Activated CD8-positive, alpha-beta memory T cell treated with anti-CD3 and anti-CD28 coated beads, Interleukin-2, amount 10 ng/mL, durations not matched to agents 7 days and 5 days (primary cell): ENCODE measurements at places on chromosomes 11 and 22. TPM values are rescaled to one million over a fixed set of nuclear protein-coding genes. Genes with fewer than 3 reads are reported as not detected.

DNA sequence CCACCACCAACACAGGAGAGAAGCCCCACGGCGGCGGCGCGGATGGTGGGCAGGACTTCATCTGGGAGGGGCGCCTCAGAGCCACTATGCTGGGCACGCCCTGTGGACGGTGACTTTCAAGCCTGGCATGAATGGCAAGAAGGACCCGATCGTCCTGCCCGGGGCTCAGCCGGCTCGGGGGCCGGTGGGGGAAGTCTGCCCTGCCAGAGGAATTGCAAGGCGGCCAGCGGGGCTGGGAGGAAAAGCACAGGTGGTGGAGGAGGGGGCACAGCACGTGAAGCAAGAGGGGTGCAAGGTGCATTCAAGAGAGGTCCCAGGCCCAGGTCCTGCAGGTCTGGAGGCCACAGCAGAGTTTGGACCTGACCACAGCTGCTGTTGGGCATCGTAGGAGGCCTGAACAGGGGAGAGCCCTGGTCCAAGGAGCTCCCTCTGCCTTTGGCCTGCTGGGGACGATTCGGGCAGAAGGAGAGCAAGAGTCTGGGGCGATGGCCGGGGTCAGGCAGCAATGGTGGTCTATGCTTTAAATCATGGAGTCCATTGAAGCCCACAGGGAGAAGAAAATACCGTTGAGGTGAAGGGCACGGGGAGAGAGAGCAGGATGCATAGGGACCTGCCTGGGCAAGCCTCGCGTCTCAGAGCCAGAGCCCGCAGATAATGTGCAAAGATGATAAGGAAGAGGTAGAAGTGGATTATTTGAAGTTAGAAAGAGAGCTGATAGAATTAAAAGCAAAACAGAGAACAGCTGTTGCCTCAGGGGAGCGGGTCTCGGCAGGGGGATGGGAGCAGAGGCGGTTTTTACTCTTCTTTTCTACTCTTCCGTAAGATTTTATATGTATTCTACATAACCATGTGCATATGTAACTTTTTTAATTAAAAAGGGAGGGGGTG, 82.6 kb upstream of the SHISAL1 start:
- peak; percentile 4 for DNase-seq

GRCh38 chr11:64359712-64360445, 917 bp downstream of the RPS6KA4 start:
- DNase-seq: no peak

DNA sequence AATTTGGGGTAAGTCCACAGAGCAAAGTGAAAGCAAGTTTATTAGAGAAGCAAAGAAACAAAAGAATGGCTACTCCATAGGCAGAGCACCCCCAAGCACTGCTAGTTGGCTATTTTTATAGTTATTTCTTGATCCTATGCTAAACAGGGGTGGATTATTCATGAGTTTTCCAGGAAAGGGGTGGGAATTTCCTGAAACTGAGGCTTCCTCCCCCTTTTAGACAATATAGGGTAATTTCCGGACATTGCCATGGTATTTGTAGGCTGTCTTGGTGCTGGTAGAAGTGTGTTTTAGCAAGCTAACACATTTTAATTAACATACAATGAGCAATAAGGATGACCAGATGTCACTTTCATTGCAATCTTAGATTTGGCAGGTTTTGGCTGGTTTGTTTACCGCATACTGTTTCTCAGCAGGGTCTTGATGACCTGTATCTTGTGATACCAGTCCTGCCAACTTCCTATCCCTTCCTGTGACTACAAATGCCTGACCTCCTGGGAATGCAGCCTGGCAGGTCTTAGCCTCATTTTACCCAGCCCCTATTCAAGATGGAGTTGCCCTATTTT, 937 bp upstream of the C1QTNF6 start:
- no peak for DNase-seq

GRCh38 chr11:113626736-113627135, 79.4 kb downstream of the TMPRSS5 start:
- no peak for DNase-seq

DNA sequence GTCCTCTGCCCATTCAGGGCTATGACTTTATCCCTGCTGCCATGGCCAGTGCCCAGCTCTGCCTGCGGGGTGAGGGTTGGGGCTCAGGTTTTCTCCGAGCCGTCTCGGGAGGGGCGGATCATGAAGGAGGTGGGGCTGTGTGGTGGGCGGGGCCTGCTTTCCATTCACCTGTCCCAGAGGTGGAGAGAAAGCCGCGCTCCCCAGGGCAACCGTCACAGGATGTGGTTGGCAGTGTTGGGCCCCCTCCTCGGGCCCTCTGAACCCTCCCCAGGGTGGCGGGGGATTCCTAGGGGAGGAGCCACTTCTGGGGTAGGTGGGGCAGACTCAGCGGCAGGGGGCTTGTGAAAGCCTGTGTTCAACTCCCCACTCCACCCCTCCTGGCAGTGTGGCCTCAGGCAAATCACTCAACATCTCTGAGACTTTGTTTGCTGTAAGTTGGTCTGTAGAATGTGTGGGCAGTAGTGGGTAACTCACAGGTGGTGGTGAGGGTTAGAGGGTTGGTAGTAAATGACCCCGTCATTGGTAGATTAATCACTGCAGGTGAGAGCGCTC, 50.3 kb downstream of the CD6 start:
- peak; percentile 79 for DNase-seq

GRCh38 chr22:23570681-23571080, 9.4 kb downstream of the IGLL1 start:
- no peak for DNase-seq

GRCh38 chr11:73152861-73153483, 10.9 kb upstream of the FCHSD2 start:
- peak; percentile 88 for DNase-seq

DNA sequence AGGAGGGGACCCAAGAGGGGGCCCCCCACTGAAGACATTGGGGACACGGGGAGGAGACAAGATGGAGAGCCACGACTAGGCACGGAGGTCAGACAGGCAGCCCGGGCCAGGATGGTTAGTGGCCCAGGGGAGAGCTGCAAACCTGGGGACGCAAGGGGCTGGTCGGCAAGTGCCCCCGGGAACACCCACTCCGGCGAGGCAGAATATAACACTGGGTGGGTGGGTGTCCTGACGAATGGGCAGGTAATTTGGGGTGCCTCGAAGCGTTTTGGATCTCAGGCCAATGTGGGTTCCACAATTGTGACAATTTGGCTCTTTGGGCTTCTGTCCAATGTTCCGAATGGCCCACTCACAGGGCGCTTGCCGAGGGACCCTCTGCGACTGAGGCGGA, 9.9 kb downstream of the IGF2 start:
- no peak for DNase-seq

The NXPE4 gene
- total RNA-seq: not detected

- no peak for DNase-seq
Observed at GRCh38 chr11:122434786-122435185, 220.7 kb upstream of the UBASH3B start.

- no peak for DNase-seq
Observed at GRCh38 chr22:21963286-21963685, 10.6 kb upstream of the PPM1F start.

DNA sequence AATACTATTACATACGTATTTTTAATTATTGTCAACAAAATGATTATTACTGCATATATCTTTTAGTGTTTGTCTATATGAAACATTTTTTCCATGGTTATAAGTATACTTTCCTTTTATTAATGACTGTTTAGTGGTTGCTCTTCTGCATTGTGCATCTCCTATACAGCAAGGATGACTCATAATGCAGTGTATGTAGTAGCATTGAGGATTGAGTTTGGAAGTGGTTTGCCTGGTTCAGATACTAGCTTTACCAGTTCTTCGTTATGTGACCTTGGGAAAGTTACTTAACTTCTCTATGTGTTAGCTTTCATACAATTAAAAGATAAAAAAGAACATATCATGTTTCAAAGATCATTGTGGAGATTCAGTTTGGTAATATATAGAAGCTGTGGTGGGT, 44.1 kb downstream of the CHORDC1 start:
- no peak for DNase-seq

GRCh38 chr11:2194877-2195755, 23.5 kb upstream of the TH start:
- DNase-seq: peak; percentile 56

GRCh38 chr11:119447664-119448242, 24.8 kb upstream of the THY1 start:
- DNase-seq: peak; percentile 21

GRCh38 chr11:96152623-96153022, 190.4 kb downstream of the MAML2 start:
- DNase-seq: no peak

- DNase-seq: no peak
Observed at GRCh38 chr22:45774001-45774670, 102.5 kb downstream of the ATXN10 start.

- DNase-seq: peak; percentile 74
Observed at GRCh38 chr22:42074132-42074811, at the start of gene PHETA2. Gene PHETA2, plus strand, starts transcription at chr22:42074248. Its CDS starts 3,046 bp downstream, at chr22:42077294.

GRCh38 chr11:75771646-75772410, 3.2 kb downstream of the DGAT2 start:
- DNase-seq: no peak

The PLEKHA7 gene
- 9.7 TPM for total RNA-seq

The OR4A16 gene
- total RNA-seq: not detected

GRCh38 chr11:88508759-88509581, 171.4 kb upstream of the CTSC start:
- DNase-seq: peak; percentile 46

DNA sequence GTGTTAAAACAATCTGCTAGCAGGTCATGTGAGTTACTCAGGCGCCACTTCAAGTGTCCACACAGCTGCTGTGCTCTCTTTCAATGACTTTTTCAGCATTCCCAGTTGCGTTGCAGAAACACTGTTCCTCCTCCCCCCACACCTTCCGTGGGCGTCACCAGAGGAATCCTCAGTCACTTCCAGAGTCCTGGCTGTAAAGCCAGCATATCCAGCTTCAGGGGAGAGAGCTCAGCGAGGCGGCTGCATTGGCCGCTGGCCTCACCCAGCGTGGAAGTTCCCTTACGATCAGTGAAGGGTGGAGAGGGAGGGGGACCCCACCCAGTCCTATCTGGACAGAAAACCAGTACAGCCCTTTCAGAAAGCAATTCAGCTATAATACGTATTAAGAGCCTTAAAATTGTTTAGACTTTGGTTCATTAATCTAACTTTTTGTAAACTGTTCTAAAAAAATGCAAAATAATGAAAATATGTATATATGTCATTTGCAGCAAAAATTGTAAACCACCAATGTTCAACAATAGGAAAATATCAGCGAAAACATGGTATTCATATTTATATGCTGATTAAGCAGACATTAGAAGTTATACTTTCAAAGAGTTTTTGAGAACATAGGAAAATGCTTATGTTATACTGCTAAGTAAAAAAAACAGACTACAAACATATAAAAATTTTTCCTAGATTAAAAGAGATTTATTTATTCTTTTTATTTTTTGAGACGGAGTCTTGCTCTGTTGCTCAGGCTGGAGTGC, 2.8 kb upstream of the ANO9 start:
- DNase-seq: no peak
